ENCODE measurements at places on chromosomes 7 and 10. TPM values are rescaled to one million over a fixed set of nuclear protein-coding genes. Genes with fewer than 3 reads are reported as not detected.

KNDC1 gene
- 0.43 TPM for polyA plus RNA-seq

SYT15 gene
- 2.1 TPM for polyA plus RNA-seq

TRDMT1 gene
- 2.0 TPM for polyA plus RNA-seq

TMEM139 gene
- polyA plus RNA-seq = 108 TPM

OR2A12 gene
- polyA plus RNA-seq = not detected

PON1 gene
- 0.28 TPM for polyA plus RNA-seq

PTPRN2 gene
- 6.2 TPM for polyA plus RNA-seq

CDC14C gene
- not detected for polyA plus RNA-seq

ZNF485 gene
- polyA plus RNA-seq = 1.8 TPM

NCF1 gene
- polyA plus RNA-seq = 0.92 TPM

IGF2BP3 gene
- not detected for polyA plus RNA-seq

LIPJ gene
- polyA plus RNA-seq = not detected

SUGCT gene
- polyA plus RNA-seq = 45.1 TPM

PKD1L1 gene
- 0.32 TPM for polyA plus RNA-seq

GHRHR gene
- polyA plus RNA-seq = 0.75 TPM

ZWINT gene
- 5.0 TPM for polyA plus RNA-seq

ATP5F1C gene
- 695 TPM for polyA plus RNA-seq

ADCYAP1R1 gene
- polyA plus RNA-seq = not detected

CHAT gene
- not detected for polyA plus RNA-seq

TMEM178B gene
- 0.58 TPM for polyA plus RNA-seq

KEL gene
- 0.39 TPM for polyA plus RNA-seq

TMEM176B gene
- 542 TPM for polyA plus RNA-seq

TMEM236 gene
- polyA plus RNA-seq = 0.09 TPM

GRID2IP gene
- polyA plus RNA-seq = 0.11 TPM

SOSTDC1 gene
- 13.3 TPM for polyA plus RNA-seq

KLLN gene
- polyA plus RNA-seq = 0.82 TPM

CTAGE8 gene
- 5.4 TPM for polyA plus RNA-seq

CYP26C1 gene
- polyA plus RNA-seq = 0.09 TPM

CRHR2 gene
- not detected for polyA plus RNA-seq

PRSS2 gene
- polyA plus RNA-seq = not detected

CPN1 gene
- 0.43 TPM for polyA plus RNA-seq

TMEM176A gene
- 513 TPM for polyA plus RNA-seq

COBL gene
- 9.8 TPM for polyA plus RNA-seq

POLR2J2 gene
- polyA plus RNA-seq = 0.62 TPM
